ENCODE measurements at places on chromosomes 6 and 20.
A peak's percentile ranks its signal among the peaks of the same experiment; 100 is the strongest.

DNA sequence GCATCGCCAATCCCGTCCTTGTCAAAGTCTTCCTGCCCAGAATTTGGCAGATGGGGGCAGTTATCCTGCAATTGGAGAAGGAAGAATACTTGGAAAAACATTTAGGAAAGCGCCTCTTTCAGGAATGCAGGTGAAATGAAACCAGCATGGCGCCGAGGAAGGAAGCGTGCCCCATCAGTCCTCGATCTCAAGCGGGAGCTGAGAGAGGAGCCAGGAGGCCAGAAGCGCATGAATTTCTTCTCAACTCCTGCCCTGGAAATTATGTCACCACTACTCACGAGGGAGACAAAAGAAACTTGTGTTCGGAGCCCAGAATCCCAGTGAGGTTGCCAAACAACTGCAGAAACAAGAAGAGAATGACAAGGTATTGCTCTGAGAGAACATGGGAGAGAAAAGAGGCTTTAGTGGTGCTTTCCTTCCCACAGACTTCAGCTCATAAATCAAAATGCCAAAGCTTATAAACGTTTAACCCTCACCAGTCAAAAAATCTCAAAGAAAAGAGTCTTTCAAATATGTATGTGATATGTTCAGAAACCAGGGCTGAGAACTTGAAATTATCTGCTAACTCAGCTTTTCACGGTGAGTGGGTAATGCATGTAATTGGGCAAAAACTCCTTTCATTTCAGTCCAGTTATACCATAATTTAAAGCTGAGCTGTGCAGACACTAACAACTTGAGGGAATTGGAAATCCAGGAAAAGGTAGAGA, 23.9 kb downstream of the THBS2 start:
- DNase-seq, result no peak

- peak; percentile 29 for DNase-seq
These were observed 84.2 kb downstream of the TRERF1 start for GRCh38 chr6:42367353-42368011.

DNA sequence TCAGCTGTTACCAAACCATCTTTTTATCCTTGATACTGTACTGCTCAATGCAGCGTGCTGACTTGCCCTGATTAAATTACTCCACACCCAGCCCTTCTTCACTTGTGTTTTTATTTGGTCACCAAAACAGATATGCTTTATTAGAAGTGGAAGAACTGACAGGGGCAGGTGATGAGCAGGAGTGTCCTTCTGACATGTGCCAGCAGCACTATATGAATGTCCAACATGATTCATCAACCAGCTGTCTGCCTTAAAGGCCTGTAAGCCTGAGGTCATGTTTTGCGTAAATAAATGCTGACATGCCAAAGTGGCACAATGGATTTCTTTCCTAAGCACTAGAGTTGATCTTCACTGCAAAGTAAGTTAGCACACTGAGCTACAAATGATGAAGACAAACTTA, 15.4 kb downstream of the POPDC3 start:
- DNase-seq, result peak; percentile 43

GRCh38 chr6:99216959-99217358, 132.5 kb downstream of the FAXC start:
- DNase-seq, result no peak

DNA sequence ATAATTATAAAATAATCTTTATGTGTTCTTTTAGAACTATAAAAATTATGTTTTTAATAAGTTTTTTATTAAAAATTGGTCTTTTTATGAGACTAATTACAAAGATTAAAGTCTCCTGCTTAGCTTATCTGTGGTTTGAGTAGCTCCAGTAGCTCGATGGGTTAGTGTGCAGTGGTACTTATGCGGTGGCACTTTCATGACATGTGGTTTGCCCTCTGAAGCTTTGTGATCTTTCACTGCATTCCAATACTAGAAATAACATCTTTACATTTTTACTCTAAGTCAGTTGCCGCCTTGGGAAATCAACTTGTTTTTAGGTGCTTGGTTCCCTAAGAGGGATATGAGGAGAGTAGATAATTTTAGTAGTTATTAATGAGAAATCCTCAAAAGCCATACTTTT, 699.5 kb upstream of the FLRT3 start:
- DNase-seq, result peak; percentile 50

- DNase-seq, result no peak
These were observed 43.7 kb upstream of the SMIM28 start for GRCh38 chr6:138334000-138334399.

DNA sequence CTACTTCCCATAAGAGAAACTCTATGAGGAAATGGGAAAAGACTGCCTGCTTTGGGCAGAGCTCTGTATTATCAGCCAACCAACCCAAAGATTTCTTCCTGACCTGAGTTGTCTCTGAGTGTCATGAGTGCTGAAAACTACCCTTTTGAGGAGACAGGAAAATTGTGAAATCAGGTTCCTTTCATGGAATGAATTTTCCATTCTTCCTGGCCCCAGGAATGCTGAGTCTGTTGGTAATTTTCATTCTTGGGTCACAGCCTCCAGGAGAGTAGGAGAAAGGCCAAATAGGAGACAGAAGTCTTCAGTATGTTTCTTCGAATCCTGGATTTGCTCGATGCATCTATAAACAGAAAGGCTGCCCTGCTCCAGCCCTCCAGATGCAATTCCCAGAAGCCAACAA, 53.6 kb downstream of the SCML4 start:
- no peak for DNase-seq

DNA sequence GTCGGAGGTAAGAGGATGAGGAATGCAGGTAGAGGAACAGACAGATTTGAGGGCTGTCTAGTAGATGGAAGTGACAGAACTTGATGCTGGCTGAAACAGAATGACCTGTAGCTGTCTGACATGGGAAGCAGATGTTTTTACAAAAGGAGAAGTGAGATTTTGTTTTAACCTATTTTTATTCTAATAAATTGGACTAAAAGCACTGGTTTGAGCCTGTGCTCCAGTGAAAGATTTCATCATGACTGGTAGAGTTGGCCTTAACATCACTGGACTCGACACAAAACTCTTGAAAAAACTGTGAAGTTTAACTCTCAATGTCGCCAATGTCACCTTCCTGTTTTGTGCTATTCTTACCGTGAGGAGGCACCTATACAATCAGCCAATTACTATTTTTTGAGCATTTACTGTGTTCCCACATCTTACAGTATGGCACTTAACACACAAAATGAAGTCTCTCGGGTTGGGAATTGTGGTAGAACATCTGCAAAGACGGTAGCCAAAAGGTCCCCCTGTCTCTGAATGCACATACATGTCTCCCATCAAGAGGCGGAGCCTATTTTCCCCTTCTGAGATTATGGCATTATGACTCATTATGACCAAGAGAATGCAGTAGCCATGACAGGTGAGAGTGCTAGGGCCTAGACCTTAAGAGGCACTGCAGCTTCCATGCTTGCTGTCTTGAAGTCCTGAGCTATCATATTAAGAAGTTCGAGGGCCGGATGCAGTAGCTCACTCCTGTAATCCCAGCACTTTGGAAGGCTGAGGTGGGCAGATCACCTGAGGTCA, 93.2 kb downstream of the FOXF2 start:
- no peak for DNase-seq

- no peak for DNase-seq
These were observed 24.1 kb upstream of the IPCEF1 start for GRCh38 chr6:154380741-154381140.

DNA sequence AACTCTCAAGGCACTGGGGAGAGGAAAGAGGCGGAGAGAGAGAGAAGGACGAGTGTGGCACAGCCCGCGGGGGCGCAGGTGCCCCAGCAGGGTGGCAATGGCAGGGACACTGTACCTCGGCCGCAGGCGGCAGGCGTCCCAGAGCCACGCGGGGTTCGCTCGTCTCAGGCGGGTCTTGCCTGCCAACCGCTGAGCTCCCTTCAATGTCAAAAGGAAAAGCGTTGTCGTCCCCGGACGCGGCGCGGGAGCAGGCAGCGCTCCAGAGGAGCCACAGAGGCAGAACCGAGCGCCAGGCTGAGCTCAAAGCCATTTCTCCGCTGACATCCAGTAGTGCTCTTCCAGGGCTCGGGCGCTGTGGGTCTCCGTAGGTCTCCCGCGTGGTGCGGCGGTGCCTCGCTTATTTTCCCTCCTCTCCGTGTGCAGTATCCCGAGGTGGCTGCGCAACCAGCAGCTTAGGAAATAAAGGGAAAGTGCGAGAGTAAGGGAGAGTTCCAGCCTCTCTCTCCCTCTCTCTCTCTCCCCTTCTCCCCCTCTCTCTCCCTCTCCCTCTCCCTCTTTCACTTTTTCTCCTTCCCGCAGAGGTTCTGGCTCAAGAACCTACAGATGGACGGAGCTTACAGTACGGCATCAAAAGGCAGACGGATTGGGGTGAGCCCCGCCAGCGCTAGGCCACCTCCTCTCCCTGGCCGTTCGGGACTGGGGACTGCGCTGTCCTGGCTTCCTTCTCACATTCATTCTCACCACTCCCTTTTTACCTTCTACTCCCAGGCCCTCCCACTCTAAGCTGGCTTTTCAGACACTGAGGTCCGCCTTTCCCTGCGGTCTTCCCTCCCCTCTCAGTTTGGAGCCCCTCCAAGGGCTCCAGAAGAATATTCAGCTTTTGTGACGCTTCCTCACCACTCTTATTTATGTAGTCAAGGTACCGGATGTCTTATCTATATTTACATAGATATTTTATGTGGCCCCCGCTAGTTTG, at the start of gene LAMA4:
Gene LAMA4, minus strand, starts transcription at position 727 of the 976 bp plus-strand sequence. Its CDS starts 417 bp downstream, at position 310.
- peak; percentile 91 for DNase-seq

DNA sequence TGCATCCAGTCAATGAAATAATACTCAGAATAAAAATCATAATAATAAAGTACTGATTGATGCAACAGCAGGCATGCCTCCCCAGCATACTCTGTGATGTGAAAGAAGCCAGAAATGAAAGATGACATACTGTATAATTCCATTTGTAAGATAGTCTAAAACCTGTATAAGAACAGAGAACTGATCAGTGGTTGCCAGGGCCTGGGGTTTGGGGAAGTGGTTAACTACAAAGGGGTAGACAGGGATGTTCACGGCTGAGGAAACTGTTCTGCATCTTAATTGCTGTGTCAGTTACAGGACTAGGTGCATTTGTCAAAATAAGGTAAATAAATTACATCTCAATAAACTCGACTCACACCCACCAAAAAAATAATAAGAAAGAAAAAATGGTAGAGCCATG, 81.3 kb upstream of the BMP2 start:
- DNase-seq, result no peak

GRCh38 chr6:19663479-19663878, 173.7 kb upstream of the ID4 start:
- DNase-seq, result no peak

GRCh38 chr20:9148291-9148690, 79.4 kb downstream of the PLCB4 start:
- no peak for DNase-seq

- DNase-seq, result no peak
These were observed 21.2 kb upstream of the APMAP start for GRCh38 chr20:25013478-25014380.

DNA sequence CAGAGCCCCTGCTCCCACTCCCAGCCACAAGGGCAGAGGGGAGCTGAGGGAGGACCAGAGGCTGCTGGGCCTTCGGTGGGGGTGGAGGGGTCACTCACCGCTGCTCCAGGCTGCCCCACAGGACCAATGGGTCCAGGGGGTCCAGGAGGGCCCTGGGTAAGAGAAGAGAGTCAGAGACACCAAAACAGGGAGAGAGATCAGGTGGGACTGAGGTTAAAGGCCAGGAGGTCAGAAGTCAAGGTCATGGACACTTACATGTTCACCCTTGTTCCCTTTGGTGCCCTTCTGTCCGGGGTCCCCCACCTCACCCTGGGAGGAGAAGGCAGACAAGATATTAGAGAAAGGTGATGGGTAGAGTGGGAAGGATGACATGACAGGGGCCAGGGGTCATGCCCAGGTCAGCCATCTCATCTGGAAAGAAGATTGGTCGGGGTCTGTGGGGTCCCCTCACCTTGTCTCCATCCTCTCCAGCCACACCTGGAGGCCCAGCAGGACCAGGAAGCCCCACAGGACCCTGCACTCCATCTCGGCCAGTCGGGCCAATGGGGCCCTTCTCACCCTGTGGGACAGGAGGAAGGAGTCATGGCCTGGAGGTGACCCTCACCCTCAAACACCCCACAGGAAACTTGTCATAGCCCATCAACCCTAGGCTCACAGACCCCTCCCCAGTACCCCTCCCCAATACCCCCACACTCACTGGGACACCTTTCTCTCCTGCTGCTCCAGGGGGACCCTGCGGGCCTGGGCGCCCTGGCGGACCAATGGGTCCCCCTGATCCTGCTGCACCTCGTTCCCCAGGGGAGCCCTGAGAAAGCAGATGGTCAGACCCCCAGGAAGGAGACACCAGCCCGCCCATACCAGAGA, 21.0 kb downstream of the COL11A2 start:
- no peak for DNase-seq

DNA sequence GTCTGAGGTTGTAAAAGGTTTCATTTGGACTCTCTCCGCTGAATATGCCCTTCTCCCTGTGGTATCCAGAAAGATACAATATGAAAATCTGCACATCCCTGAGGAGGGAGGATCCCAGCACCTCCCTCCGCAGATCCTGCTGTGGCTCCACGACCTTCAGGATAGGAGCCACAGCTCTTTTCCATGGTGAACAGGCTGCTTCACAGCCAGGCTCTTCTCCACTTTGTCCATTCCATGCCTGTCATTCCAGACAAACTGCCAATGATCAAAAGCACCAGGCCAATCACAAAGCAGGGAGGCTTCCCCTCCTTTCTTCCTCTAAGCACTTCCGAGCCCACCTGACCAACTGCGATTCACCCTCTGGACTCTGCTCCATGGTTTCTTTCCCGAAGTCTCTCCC, 339.8 kb downstream of the ESR1 start:
- no peak for DNase-seq

DNA sequence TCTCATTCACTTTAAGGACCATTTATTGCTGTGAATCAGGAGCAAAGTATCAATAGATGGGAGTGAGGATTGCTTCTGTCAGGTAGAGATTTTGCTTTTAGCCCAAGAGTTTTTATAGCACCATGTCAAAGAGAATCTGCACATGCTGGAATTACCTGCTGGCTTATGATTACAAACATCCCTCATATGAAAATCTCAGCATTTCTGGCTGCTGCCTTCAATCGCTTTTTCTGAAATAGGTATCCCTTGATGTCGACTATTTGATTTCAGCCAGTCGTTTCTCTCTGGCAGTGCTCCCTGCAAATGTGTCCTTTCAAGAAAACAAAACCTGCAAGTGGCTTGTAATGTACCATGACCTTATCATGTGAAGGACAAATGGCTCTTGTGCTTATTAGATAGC, 34.5 kb upstream of the NEDD9 start:
- DNase-seq, result no peak

GRCh38 chr20:32179934-32180333, 27.6 kb downstream of the PLAGL2 start:
- no peak for DNase-seq

- no peak for DNase-seq
These were observed 56.8 kb upstream of the PHIP start for GRCh38 chr6:79134699-79135474.

GRCh38 chr20:20148779-20149178, 96.4 kb downstream of the CFAP61 start:
- DNase-seq, result no peak

- no peak for DNase-seq
These were observed 222.8 kb upstream of the RREB1 start for GRCh38 chr6:6884916-6885315.

- no peak for DNase-seq
These were observed 2.0 kb downstream of the LY86 start for GRCh38 chr6:6590530-6590929.

GRCh38 chr6:121660277-121660676, 224.8 kb downstream of the GJA1 start:
- no peak for DNase-seq

- DNase-seq, result peak; percentile 48
These were observed 202.6 kb upstream of the HEY2 start for GRCh38 chr6:125546841-125547251.

All from choroid plexus epithelial cell (primary cell).